ENCODE measurements at places on chromosomes 4 and X.

GRCh38 chrX:36543499-36543898, 464.7 kb upstream of the FAM47C start:
- no peak for DNase-seq

DNA sequence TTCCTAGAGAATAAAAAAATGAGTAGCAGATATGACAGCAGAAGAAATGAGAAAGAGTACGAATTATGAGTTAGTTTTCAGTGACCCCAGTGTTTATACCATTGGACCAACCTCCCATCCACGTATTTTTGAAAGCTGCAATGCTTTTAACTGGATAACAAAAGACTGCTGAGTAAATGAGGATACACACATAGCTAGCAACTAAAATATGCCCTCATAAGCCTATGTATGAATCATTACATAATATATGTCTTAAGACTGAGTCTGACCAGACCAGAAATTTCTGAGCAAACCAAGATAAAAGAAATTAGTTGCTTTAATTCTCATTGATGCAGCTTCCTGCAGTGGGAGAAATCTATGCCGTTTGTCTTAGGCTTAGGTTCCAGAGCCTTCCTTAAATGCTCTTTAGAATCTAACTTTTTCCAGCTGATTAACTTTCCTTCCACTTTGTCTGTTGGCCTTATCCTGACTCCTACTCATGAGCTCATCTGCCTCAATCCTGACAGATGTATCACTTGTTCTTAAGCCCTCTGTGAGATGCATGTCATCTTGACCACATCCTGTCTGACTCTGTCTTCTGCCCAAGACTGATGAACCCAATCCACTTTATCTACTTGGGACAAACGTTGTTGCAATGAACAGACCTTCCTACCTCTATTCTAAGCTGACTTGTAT, 301.4 kb upstream of the AADAT start:
- DNase-seq, result no peak

DNA sequence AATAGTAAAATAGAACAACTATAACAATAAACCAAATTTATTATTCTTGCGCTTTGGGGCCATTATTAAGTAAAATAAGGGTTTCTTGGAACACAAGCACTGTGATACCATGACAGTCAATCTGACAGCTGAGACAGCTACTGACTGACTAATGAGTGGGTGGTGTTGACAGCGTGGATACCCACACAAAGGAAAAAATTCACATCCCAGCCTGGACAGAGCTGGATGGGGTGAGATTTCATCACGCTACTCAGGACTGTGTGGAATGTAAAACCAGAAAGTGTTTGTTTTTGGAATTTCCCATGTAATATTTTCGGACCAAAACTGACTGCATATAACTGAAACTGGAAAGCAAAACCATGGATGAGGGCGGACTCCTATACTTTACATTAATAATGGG, 48.8 kb downstream of the IGFBP7 start:
- DNase-seq, result no peak

- no peak for DNase-seq
These were observed 48.1 kb downstream of the NPY1R start for GRCh38 chr4:163284304-163284703.

GRCh38 chrX:14936561-14936960, 63.3 kb downstream of the MOSPD2 start:
- DNase-seq, result no peak

- no peak for DNase-seq
These were observed 177.4 kb downstream of the DCHS2 start for GRCh38 chr4:154314248-154314647.

GRCh38 chrX:68980906-68981616, 152.2 kb downstream of the EFNB1 start:
- DNase-seq, result no peak

DNA sequence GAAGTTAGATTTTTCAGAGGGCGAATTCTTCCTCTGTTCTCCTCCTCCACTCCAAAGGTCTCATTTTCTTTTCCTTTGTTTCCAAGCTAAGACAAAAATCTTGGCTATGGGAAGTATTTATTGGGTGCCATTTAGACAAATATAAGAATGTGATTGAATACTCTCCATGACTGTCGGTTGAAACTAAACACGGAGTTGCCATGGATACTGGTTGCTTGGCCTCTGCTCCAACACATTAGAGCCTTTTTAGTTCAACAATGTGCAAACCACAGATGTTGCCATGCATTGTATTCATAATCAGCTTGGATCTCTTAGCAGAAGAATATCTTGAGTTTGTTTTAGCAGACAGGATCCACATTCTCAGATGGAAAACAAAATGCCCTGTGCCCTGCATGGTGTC, 366.5 kb upstream of the LCORL start:
- DNase-seq, result no peak

GRCh38 chrX:138858951-138859350, 147.4 kb upstream of the FGF13 start:
- no peak for DNase-seq

GRCh38 chrX:11329021-11329420, 35.8 kb downstream of the AMELX start:
- DNase-seq, result no peak

- no peak for DNase-seq
These were observed 150.1 kb downstream of the PJA1 start for GRCh38 chrX:69015156-69015555.

DNA sequence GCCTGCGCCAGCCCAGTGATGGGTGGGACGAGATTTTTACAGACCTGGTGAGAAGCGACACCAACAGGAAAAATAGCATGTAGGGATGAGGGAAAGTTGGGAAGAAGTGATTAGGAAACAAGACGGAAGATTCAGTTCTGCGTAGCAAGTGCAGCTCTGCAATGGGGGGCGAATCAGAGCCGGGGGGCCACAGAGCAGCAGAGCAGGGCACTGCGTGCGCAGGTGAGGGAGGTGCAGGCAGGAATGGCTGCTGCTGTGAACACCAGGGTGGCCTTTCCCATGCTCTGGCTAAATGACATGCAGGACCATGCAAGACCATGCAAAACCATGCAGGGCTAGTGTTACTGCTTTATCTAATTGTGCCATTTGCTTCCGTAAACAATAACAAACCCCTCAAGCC, 442.7 kb upstream of the FRG1 start:
- no peak for DNase-seq

DNA sequence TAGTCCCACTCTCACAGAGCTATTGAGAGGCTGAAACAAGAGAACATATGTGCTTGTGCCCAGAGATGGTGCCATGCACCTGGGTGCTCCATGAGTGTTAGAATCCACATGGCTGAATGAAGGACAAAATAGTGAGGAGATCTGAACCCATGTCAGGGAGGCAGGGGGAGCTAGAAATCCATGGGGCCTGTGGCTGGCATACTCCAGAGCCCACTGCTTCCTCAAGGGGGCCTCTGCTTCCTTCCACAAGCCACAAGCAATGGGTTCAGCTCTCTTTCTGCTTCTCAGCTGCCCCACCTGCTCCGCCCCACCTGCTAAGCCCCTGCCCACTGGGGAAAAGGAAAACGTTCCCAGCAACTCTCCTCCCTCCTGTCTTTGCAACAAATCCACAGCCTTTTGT, 46.1 kb downstream of the PJA1 start:
- peak; percentile 44 for DNase-seq

DNA sequence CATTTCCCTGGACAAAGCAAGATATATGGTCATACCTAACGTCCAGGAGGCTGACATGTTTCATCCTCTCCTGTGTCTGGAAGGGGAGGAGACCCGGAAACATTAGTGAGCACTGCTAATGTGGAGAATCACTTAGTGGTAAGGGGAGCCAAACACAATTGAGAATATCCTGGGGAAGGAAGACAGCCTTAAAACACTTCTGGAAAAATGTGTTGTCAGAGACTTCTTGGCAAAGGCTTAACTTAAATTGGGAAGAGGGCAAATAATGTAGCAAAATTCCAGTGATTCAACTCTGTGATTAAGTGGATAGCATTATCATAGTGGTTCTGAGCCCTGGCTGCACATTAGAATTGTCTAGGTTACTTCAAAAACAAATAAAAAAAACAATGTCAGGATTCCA, 39.5 kb downstream of the SPARCL1 start:
- DNase-seq, result no peak

DNA sequence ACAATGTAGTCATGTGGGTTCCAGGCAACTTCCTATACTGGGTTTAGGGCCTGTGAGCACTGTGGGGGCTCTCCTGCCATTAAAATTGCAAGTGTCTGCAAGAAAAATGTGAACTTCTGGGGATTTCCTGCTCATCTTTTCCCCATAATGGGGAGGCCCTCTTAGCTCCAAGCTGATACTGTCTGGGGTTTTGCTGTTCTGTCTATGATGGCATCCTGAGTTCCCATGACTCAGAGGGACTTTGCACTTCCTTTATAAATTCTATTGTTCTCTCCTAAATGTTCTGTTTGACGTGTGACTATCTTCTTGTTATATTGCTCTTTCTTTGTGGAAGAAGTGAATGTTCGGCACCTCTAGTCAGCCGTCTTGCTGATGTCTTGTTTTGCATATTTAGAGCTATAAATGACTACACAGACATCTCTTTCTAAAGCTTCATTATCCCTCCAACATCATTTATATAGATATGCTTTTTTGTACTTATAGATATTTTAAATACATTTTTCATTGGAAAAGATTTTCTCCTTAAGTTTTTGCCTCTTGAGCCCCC, 465.8 kb downstream of the NAF1 start:
- no peak for DNase-seq

GRCh38 chr4:105057370-105058105, 89.1 kb upstream of the TET2 start:
- no peak for DNase-seq

- DNase-seq, result no peak
These were observed 1668.1 kb upstream of the AGA start for GRCh38 chr4:179110356-179110755.

- peak; percentile 4 for DNase-seq
These were observed 36.0 kb upstream of the MXD4 start for GRCh38 chr4:2297606-2298531.

- DNase-seq, result peak; percentile 32
These were observed 14.3 kb downstream of the MSANTD1 start for GRCh38 chr4:3263053-3263875.

DNA sequence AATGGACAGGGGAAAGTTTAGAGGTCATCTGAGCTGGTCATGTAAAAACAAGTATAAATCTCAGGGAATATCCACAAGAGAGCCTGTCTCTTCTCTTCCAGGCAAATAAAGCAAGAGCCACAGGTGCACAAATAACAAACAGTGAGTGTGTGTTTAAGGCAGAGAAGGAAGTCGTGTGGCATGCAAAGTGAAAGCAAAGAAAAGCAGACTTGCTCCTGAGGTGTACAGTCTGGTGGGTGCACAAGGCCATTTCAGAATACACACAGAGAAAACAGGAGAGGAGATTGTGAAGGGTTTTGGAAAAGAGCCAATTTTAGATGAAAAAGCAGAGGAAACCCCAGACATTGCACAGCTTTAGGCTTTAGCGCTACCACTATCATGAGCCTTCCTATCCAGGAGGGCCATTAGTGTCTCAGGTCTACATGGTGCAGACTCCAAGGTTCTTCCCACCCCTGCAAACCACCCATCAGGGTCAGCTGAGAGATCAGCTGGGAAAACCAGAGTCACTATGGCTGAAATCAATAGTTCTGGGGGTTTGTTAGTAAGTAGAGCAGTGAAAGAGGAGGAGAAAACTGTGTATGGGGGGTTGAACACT, 355.8 kb downstream of the KLHL4 start:
- no peak for DNase-seq

DNA sequence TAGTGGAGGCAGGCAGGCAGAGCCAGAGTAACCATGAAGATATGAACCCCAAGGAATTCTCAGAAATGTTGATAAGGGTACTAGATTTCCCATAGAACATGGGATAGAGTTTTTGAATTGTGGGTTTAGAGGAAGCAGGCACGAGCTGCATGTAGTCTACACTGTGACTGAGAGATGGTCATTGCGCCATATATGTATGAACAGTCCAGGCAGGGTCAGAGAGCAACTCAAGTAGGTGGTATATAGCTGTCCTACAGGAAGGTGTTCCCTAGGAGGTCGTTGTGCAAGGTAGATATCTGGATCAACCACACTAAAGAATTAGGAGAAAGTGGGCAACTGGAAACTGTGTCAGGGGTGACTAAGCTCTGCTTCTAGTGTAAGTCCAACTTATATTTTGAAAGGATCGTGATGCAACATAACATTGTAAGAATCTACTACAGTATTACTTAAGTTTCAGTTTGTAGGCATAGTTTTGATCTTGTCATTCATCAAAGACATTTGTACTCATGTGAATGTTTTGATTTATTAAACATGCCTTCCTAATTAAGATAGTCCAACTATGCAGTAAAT, 94.6 kb downstream of the HPGD start:
- no peak for DNase-seq

DNA sequence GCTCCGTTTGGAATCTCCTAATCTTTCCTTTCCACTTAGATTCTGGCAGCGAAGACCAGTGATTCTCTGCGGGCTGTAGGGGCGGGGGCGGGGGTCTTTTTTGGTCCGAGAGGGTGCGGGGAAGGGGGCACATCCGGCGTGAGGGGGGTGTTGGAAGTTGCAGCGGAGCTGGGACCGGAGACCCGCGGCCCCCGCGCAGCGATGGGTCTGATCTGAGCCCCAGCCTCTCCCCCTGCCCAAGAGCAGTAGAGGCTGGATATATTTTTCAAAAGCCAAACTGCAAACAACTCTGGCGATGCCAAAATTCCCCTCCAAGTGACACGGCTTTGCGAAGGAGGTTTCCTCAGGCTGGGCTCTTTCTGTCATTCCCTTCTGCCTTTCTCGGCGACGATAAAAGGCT, 355 bp downstream of the GRID2 start:
- DNase-seq, result peak; percentile 17

DNA sequence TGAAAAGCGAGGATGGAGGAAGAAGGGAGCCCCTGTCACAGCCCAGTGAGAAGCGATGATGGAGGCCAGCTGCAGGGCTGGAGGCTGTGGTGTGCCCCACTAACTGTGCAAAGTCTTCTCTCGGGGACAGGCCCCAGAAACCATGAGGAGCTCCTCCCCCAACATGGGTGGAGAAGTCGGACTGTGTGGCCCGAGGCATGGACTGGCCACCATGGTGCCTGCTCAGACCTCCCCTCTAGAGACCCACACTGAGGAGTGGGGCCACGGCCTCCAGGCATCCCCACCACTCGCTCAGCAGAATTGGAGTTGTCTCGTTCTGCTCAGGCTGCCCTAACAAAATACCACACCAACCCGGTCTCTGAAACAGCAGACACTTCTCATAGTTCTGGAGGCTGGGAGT, 12.2 kb upstream of the PDE6B start:
- no peak for DNase-seq

DNA sequence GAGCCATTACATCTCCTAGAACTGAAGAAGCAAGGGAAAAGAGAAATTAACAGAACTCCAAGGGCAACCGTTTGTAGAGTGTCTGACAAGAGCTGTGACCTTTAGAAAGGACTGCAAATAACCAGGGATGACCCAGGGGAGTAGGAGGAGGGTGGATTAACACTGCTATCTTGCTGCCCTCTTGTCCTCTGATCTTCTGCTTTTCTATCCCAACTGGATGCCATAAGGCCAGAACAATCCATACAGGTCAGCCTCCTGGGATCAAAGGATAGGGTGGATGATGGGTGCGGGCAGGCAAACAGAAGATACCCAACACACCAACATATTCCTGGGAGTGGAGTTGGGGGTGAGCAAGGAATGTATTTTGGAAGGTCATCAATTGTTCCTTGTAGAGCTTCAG, 19.8 kb upstream of the PDE5A start:
- no peak for DNase-seq

Data from iPS-NIHi11 (cell line).